ENCODE measurements at places on chromosomes 5 and 9.

DNA sequence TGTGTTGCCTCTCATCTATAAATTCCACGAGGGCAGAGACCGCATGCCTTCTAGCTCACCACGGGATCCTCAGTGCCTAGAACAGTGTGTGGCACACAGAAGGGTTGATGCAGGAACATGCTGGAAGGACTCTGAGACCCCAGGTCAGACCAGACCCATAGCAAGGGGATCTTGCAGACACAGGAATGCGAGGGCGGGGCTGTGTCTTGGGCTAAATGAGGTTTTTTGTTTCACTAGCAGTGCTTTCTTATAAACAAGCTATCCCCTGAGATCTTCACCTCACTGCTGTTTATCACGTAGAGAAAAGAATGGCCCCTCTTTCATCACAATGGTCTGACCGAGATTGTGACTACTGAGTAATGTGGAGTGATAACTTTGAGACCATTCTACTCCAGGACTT lies 122.4 kb downstream of the IRX2 start:
- no peak for DNase-seq

GRCh38 chr5:122153774-122154173 lies 24.4 kb downstream of the ZNF474 start:
- no peak for DNase-seq

- DNase-seq = no peak
These were observed 104.8 kb upstream of the SMARCA2 start for GRCh38 chr9:1910269-1910811.

DNA sequence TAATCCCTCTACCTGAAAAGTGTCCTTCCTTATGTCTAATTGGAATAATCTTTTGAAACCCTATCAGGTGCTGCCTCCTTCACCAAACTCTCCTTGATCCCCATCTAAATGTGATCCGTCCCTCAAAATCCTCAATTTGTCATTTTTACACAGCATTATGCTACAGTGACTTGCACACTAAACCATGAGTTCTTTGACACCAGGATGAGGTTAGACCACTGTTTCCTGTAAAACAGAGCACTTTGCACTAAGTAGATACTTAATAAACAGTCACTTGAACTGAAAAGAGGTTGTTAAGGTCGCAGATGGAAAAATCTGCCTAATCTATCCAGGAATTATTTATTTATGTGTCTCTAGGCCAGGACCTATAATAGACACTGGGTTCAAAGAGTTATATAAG lies 44.2 kb upstream of the TLX3 start:
- no peak for DNase-seq

GRCh38 chr9:127384016-127384730 lies 12.8 kb upstream of the SLC2A8 start:
- DNase-seq = no peak

GRCh38 chr9:21443849-21444625 lies 3.8 kb downstream of the IFNA1 start:
- DNase-seq = no peak

DNA sequence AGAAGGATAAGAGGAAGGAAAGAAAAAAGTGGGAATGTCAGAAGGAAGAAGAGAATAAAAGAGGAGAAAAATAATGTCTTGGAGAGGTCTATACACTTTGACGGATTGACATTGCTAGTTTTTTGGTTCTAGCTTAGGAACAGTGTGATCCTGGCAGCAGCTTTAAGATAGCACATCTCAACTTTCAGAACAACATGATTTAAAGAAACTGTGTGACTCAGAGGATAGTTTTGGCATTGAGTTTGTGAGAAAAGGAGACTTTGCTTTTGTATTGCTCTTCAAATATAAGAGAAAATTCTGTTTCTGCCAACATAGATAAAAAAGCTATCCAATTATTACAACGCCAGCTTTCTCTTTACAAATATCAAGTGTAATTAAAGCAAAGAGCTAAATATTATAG lies 260.7 kb upstream of the ARRDC3 start:
- DNase-seq = no peak

DNA sequence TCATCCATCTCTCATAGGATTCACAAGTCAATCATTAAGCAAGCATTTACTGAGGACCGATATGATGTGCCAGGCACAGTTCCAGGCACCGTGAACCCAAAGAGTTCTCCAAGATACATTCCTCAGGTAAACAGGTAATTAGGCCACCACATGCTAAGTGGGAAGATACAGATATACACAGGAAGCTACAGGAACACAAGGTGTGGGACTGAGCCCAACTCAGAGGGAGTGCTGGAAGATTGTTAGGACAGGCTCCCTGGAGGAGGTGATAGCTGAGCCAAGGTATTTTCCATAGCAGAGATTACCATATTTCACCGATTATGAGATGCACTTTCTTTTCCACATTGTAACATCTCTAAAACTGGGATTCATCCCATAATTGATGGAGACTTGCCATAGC lies 31.4 kb upstream of the RAI14 start:
- no peak for DNase-seq

DNA sequence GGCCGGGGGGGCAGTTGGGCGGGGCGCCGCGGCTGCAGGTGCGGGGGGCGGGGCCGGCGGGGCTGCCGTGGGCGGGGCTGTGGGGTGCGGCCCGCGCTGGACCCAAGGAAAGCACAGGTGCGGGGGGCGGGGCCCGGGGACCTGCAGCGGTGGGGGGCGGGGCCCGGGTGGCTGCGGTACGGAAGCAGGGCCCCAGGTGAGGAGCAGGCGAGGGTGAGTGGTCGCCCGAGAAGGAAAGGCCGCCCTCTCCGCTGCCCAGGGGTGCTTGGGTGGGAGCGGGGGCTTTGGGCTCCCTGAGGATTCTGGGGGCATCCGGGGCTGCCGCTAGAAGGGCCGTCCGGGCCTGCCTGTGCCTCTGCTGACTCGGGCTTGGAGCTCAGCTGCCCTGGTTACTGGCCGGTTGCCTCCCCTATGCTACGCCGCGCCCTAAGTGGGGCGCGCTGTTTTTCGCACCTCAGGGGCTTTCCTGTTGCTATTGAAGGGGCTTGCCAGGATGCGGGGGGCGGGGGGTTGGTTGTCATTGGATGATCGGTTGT lies 767 bp downstream of the RALGPS1 start:
- DNase-seq = no peak

- DNase-seq = no peak
These were observed 4.7 kb upstream of the RECK start for GRCh38 chr9:36031774-36032555.

DNA sequence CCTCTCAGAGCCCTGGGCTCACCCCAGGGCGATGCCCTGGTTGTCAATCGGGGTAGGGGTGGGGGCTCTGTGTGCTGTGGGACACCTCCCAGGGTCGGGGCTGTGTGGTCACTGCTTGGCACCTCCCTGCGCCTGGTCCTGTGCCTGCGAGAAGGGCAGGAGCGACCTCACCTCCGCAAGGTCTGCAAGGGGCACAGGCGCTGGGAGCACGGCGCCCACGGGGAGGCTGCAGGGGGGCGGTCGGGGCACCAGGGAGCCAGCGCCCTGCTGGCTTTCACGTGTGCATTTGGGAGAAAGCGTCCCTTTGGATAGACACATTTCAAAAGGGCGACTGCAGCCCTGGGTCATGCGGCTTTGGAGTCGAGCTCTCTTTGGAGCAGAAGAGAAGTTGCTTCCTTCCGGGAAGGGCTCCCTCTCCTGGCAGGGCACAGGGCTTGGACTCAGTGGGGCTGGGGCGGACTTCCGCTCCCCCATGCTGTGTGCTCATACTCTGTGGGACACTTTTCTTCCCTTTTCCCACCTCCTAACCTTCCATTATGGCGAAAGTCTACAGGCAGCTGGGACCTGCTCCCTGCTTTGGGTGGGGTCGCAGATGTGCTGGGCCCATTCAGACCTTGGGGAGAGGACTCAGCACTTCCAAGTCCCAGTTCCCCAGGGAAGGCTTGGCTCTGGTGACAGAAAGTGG lies 52.9 kb upstream of the SLC28A3 start:
- no peak for DNase-seq

DNA sequence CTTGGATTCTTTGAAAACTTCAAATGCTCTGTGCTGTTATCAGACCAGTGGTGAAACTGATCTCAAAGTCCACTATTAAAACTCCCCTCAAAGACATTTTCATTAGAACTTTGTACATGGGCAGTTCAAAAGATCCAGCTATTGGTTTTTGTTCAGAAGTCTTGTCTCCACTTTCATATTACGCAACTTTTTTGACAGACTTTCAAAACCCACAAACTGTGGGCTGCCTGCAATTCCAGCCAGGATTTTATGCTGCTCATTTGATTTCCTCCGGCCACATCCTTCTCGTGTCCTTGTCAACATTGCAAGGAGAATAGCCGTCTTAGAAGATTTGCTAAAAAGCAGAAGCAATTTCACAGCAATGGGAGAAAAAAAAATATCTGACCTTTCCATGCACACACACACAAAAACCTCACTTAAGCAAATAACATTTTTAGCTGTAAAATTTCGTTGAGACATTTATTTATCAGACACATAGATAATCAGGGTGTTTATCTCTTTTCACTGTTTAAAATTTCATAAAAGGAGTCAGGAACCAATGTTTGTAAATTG lies 1990.5 kb downstream of the MAT2B start:
- DNase-seq = no peak

- DNase-seq = no peak
These were observed 450.9 kb downstream of the CCDC171 start for GRCh38 chr9:16003785-16004184.

GRCh38 chr5:10138395-10139057 lies 111.2 kb downstream of the ATPSCKMT start:
- no peak for DNase-seq

- DNase-seq = no peak
These were observed 116.6 kb upstream of the BOD1 start for GRCh38 chr5:173733021-173733420.

DNA sequence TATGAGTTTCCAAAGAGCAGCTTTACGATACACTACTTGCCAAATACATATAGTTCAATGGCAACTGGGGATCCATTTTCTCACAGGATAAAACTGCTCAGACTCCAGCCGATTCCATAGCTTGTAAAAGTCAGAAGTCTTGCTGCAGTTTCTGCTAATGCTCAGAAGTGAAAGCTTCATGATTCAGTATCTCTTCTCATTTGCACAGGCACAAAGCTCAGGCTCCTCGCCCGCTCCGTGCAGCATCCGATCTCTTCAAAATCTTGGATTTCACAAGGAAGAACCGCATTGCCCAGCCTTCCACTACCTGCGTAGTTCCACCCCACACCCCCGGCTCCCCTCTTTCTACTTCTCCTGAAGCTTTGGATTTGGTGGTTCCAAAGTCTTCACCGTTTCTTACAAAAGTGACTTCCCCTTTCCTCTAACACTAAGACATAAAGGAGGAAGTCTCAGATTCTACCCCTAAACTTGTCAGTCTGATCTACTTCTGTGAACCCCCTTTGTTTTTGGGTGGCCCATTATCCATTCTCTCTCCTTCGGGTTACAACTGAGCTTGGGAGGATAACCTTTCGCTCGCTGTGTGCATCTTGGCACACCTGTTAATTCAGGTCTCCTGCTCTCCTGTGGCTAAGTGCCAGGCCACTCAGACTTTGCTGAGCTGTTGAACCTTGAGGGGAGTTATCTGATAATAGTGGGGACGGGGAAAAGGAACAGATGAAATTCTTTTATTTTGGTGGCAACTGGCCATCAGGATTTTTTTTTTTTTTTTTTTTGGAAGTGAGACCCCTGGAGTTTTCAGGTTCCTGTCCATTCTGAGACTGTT lies 194.1 kb downstream of the GNA14 start:
- no peak for DNase-seq

DNA sequence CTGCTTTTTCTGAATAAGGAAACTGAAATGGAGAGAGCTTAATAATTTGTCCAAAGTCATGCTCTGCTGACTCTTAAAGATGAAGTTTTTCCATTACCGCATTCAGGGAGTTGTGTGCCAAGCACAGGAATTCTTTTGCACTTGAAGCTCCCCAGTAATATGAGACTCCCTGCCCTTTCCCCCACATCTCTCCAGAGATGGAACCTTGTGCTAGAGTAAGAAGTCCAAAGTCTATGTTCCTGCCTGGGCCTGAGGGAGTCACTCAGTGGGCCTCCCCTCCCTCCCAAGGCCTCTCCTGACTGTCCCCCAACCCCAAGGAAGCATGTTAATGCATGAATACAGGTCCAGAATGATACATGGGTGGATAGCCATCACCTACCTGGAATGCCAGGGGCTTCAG lies 173.3 kb upstream of the SEMA6A start:
- DNase-seq = no peak

DNA sequence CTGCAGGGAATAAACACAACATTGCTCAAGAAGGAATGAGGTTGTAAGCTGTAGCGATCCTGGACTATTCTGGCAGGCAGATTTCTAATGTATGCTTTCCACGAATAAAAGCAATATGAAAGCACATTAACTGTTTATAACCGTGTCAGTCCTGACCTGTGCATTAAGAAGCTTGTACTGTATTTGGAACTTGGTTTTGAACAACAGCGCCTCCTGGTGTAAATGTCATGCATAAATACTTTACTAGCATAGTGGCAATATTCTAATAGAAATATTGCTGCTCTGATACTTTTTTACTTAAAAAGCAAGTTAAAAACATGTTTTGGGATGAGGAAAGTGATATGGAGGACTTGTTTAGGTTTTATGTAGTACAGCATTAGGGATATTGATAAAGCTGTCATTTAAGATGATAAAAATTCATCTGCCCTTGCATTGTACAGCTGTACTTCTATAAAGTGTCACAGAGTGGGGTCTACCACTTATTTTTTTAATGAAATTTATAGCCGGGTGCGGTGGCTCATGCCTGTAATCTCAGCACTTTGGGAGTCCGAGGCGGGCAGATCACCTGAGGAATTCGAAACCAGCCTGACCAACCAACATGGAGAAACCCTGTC lies 70.7 kb upstream of the GNE start:
- peak; percentile 15 for DNase-seq

- DNase-seq = no peak
These were observed 1215.9 kb downstream of the EFNA5 start for GRCh38 chr5:106454651-106455415.

DNA sequence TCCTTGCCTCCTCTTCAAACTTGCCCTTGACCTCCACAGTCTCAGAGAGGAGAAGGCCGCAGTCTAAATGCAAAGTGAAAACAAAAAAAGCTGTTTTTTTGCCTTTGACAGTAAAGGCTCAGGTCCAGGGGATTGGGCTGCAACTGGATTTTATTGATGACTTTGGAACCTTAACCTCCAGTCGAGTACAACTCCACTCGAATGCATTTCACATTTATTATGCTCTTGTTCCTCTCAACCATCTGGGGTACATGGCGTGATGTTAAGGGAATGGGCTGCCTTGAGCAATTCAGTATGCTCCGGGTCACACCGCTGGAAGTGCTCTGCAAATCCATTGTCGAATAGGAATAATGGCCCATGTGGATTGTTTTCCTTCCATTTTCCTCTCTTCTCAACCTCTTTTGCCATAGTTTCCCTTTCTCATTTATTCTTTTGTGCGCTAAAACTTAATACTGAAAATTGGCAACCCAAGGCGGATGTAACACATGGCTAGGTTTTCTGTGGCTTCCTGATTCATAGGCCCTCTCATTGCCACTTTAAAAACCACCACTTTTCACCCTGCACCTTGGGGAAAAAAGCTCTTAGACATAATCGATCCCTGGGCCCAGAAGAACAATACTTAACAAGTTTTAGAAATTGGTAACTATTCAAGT lies 34.3 kb downstream of the ITK start:
- DNase-seq = no peak

GRCh38 chr9:136238342-136238732 lies 7.3 kb downstream of the QSOX2 start:
- DNase-seq = no peak

GRCh38 chr5:168153263-168153875 lies 138.1 kb upstream of the WWC1 start:
- no peak for DNase-seq

Data from CMK (cell line).